ENCODE measurements at places on chromosomes 6 and 20.

GRCh38 chr6:4466261-4466660 lies 309.9 kb upstream of the CDYL start:
- no peak for DNase-seq

DNA sequence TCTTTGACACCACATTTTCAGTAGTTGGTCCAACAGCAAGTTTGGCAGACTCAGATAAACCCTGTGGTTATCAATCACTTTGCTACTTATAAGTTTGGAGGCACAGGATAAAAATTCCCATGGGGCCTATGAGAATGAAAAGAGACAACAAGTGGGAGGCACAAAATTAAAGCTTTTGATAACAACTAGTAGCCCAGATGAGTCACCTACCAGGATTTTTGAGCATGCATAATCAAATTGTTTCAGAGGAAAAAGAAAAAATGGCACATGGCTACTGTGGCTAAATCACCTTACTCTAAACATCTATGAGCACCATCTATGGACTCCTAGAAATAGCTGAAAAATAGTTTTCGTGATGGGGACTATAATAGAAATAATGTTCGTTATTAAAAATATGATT lies 40.8 kb upstream of the BMP5 start:
- DNase-seq = no peak

GRCh38 chr6:119610265-119610664 lies 260.7 kb upstream of the MAN1A1 start:
- DNase-seq = no peak

DNA sequence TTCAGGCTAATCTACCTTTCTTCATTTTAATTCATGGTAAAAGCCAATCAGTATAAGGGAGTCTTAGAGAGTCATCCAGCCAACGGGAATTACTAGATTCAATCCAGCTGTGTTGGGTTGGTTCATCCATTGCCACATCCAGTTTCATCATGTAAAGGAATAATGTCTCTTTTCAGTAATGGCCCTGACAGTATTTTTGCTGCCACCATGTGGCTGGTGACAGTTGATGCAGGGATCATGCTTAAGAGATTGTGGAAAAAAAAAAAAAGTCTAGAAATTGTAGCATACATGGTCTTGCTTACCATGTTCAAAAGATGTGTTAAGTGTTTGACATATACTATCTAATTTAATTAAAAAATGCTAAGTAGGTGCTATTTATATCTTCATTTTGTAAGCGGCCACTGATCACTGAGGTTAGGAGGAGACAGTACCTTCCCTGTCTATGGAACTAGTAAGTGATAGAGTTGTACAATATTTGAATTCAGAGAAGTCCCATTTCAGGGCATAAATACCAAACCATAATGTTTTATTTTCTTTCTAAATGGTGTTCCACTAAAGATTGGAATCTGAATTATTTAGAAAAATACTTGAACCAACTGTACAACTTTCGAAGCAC lies 135.9 kb downstream of the KHDRBS2 start:
- DNase-seq = peak; percentile 2

- no peak for DNase-seq
Measured at GRCh38 chr6:150598401-150598800, 1.3 kb upstream of the PLEKHG1 start.

GRCh38 chr6:1412901-1413300 lies 23.5 kb downstream of the FOXF2 start:
- DNase-seq = no peak

- no peak for DNase-seq
Measured at GRCh38 chr20:5131502-5131901, 4.7 kb downstream of the CDS2 start.

GRCh38 chr6:117451671-117452070 lies 25.9 kb upstream of the ROS1 start:
- no peak for DNase-seq

DNA sequence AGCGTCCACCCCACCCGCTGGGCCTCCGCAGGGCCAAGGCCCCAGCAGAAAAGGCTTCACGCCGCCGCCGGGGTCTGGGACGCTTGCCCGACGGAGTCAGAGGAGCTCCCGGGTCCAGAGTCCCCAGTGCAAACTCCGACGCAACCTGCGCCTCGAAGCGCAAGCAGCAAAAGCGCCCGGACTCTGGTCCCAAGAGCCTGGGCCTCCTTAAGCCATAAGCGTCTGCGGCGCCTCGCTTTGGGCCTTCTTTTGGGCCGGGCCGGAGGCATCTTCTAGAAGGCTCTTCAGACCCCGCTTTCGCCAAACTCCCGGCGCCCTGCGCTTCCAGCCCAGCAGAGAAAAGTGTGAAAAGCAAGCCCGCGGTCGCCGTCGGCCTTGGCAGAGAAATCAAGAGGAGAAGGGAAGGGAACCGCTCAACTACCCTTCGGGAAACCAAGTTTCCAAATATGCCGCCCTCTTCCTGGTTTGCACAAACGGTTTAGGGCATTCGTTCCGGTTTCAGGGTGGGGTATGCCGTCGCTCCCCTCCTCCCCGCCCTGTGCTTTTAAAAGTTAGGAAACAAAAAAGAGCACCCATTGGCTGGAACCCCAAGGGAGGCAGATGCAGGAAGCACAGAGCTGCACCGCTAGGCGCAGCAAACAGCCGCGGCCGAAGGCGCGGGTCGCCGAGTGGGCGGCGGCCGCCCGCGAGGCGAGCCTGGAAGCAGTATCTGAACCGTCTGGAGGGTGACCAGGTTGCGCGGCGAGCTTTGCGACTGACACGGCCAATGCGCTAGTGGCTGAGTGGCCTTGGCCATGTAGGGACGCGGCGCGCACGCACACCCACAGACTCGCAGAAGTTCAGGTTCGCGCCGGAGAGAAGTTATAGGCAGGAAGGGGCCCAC lies 1.2 kb downstream of the TBX18 start:
- DNase-seq = no peak

- DNase-seq = no peak
Measured at GRCh38 chr6:149844480-149844879, 19.7 kb downstream of the LRP11 start.

All from activated CD8-positive, alpha-beta T cell treated with anti-CD3 and anti-CD28 coated beads for 36 hours (primary cell).